ENCODE measurements at places on chromosomes 2 and 18.

DNA sequence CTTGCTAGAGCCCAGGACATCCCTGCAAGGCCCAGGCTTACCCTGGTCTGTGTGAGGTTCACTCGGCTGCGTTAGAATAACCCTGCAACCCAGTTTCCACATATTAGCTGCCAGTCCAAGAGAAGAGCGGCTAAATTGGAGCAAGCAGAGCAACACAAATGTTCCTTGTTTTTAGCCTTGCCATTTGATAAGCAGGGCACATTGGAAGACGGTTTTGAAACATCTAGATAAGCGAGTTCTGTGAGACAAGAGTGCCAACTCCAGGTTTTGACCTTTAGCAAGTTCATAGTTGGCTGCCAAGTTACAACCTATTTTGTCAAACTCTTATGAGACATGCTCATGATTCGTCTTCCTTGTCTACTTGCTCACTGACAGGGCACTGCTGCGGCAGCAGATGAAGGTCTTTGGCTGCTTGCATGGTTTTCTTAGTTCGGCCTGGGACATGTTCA is 23.5 kb downstream of the DPP4 start:
- no peak for DNase-seq

DNA sequence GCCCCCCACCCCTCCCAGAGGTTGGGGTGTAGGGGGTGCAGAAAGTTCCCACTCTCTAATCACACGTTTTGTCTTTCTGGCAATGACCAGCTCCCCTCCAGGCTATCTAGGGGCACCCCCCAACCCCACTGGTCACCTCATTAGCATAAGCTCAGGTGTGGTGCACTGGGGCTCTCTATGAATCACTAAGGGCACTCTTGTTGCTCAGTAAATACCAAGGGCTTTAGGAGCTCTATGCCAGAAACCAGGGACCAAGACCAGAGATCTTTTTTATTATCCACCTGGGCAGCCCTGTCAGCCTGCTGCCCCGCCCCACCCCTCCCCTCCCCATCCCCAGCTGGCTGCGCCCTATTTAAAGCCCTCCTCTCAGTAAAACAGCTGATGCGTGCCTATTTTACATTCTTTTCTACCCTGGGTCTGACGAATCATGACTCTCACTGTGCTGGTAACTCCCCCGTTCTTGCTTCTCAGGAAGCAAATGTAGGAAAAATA is 24.3 kb downstream of the NCK2 start:
- DNase-seq: no peak

- no peak for DNase-seq
Observed at GRCh38 chr18:2536493-2536892, 34.8 kb downstream of the METTL4 start.

GRCh38 chr18:41703744-41704530 is 251.1 kb upstream of the PIK3C3 start:
- DNase-seq: no peak

GRCh38 chr18:70288171-70288850 is 534 bp upstream of the SOCS6 start:
- DNase-seq: no peak

GRCh38 chr2:15334644-15335326 is 226.3 kb downstream of the NBAS start:
- DNase-seq: no peak

DNA sequence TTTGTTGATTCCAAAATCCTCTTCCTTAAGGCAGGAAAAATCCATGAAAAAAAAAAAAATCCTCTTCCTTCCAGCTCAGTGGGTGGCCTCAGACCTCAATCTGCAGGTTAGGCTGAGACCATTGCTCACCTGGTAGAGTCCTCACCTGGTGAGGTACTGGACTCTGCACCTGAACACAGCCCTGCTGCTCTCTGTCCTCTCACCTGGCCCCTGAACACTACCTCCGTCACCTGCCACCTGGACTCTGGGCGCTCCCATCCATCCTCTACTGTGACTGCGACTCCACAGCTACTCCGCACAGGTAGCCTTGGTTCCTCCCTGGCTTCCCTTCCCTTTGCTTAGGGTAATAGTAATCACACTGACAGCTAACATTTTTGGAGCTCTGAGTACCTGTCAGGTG is 22.1 kb downstream of the TYMS start:
- DNase-seq: no peak

GRCh38 chr2:49194701-49195100 is 40.4 kb upstream of the FSHR start:
- DNase-seq: no peak

- DNase-seq: no peak
Observed at GRCh38 chr2:166610180-166610912, 116.3 kb upstream of the SCN7A start.

DNA sequence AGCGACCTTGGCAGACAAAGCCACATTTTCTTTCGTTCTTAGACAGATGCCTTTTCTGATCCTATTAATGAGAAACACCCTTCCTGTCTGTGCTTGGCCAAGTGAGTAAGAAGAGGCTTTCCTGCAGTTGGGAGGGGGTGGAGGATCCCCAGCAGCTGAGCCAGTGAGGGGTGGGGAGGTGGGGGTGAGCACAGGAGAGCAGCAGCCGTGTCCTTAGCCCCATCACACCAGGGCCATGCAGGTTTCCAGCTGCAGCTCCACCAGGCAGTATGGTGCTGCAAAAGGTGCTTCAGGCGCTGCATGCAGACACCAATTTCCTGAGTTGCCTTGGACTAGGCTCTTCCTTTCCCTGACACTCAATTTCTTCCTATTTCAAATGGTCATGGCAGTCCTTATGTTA is 123.3 kb upstream of the SIX2 start:
- no peak for DNase-seq

- DNase-seq: no peak
Observed at GRCh38 chr2:2662037-2662846, 331.2 kb upstream of the MYT1L start.
